ENCODE measurements at places on chromosomes 4 and X. TPM values are rescaled to one million over a fixed set of nuclear protein-coding genes. Genes with fewer than 3 reads are reported as not detected.

DNA sequence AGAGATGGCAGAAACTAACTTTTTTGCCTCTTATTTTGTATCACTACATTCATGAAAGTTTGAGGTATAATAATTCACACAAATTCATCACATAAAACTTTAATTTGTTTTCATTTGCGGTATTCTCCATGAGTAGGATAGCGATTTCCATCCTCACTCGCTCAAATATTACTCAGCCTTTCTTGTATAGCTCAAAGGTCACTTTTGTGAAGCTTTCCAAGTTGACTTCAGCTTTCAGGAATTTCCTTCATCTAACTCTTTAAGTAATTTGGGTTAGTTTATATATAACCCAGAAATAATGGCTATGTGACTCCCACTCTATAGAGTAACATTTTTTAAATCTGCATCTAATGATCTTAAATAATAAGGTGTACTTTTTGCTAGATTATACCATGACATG, 314.4 kb downstream of the IL1RAPL1 start:
- H3K27me3 ChIP-seq, result no peaks in the 10 kb centered on the region
- H3K4me3 ChIP-seq, result no peak overlapping the region
- H3K4me1 ChIP-seq, result no peaks in the 10 kb centered on the region
- no peaks in the 10 kb centered on the region for H3K36me3 ChIP-seq
- no peak overlapping the region for H3K27ac ChIP-seq
- no peak for DNase-seq

Gene NSD2
- 53.5 TPM for total RNA-seq

DNA sequence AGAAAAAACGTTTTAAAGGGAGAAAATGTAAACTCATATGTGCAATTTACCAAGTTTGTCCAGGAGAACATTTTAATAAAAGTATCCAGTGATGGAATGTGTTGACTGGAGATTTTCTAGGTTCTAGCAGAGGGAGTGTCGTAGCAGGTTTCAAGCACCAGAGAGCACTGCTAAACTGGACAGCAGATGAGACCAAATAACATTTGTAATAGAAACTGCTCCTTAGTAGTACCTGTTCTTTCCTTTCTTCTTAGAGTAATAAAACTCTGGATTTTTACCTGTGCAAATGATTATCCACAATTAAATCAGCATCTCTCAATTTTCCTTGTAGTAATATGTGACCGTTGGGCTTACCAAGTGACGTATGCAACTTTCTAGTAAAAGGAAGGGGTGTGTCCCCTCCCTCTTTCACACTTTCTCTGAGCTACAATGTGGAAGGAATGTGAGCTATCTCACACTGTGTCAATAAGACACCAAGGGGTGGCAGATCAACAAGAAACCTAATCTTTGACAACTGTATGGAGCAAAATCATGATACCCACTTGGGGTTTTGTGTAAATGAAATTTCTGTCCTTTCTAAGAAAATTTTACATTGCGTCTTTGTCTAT, 9.5 kb downstream of the HPGDS start:
- no peaks in the 10 kb centered on the region for H3K4me1 ChIP-seq
- DNase-seq, result no peak
- H3K4me3 ChIP-seq, result no peak overlapping the region
- H3K27me3 ChIP-seq, result no peaks in the 10 kb centered on the region

Gene TRIML2
- not detected for total RNA-seq

DNA sequence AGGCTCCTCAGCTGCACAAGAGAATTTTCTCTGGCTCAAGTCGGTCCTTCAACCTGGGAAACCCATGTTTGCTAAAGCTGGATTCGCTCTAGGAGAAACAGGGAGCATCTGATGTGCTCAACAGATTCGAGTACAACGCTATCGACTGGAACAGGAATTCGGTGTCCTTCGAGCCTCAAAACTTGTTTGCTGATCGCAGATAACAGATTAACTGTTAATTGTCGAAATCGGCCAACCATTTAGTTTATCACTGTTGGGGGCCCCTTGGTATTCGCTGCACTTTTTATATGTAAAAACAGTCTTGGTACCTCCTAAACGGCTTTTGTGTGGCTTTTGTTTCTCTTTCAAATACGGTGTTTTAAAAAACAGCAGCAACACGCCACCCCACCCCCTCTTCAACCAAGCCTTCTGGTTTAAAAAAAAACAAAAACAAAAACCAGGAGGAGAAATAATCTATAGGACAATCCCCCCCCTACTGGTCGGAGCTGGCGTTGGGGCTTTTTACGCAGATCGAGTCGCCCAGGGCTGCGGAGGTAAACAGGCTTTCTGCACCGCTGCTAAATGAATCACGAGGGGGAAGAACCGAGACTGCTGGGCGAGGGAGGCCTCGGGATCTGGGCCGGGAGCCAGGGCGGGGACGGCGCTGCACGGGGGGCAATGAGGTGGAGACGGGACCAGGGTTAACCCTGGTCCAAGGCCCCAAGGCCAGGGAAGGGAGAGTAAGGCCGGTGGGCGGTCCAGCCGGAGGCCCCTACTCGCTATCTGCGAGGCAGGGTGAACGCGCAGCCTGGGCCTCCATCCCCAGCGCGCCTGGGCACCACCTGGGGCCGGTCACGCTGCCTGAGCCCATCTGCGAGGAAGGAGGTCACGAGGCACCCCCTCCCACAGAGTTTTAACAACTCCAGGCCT, 71.7 kb upstream of the BCOR start:
- no peak for DNase-seq
- H3K4me1 ChIP-seq, result peaks cover 25% of the 10 kb centered on the region
- H3K27me3 ChIP-seq, result no peaks in the 10 kb centered on the region
- H3K27ac ChIP-seq, result no peak overlapping the region
- no peak overlapping the region for H3K4me3 ChIP-seq
- no peaks in the 10 kb centered on the region for H3K36me3 ChIP-seq

DNA sequence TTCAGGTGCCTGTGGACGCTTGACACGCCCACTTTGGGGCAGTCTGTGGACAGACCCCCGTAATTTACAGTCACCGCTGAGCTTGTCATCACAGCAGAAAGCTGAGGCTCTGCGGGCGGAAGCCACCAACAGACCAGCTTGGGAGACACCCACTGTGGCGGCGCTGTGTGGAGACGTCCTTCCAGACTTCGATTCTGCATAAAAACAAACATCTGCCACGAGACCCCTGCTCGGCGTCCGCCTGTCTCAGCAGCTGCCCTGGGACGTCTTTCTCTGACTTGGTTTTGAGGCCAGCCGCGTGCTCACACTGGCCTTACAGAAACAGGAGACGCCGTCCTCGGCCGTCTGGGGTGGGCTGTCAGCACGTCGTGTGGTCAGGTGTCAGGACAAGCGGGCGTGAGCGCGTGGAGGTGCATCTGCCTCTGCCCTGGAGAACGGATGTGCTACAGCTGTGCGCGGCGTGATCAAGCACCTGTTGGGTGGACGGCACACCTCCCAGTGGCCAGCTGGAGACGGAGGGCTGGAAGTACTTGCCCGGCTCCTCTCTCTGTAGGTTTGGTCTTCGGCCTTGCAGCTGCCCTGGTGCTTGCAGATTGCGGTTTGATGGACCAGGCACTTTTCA, 37.5 kb downstream of the PIGG start:
- no peaks in the 10 kb centered on the region for H3K27me3 ChIP-seq
- H3K36me3 ChIP-seq, result peaks cover 53% of the 10 kb centered on the region
- no peak for DNase-seq
- H3K27ac ChIP-seq, result no peak overlapping the region
- no peaks in the 10 kb centered on the region for H3K4me1 ChIP-seq
- H3K4me3 ChIP-seq, result no peak overlapping the region
